Dermis microvascular lymphatic vessel endothelial cell (primary cell): ENCODE measurements at places on chromosomes 5 and 9. TPM values are rescaled to one million over a fixed set of nuclear protein-coding genes. Genes with fewer than 3 reads are reported as not detected.

Gene TGFBI
- 2.4 and 10.5 TPM in 2 replicates for total RNA-seq

DNA sequence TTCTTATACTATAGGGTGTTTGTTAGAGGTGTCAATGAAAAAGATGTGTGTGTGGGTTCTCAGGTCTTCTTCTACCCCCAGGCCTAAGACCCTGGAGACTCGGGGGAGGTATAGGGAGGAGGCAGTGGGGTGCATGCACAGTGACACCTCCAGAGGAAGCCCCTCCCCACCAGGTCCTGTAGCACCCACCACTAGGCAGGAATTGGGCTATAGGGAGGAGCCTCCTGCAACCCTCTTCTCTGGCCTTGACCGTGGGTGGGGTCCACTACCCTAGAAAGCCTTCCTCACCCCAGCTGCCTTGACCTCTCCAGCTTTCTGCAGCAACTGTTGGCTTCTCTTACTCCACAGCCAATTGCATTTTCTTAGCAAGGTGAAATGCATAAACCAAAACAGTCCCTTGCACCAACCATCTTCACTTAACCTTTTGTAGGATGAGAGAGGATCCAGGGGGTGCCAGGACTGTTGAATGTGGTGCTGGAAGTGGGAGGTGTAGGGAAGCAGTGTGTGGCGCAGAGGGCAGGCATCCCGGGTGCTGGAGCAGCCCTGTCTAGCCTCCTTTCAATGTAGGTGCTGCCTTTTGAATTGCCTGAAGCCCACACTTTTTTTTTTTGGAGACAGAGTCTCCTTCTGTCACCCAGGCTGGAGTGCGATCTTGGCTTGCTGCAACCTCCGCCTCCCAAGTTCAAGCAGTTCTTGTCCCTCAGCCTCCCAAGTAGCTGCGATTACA lies 128.5 kb downstream of the RGS3 start:
- DNase-seq: no peak

DNA sequence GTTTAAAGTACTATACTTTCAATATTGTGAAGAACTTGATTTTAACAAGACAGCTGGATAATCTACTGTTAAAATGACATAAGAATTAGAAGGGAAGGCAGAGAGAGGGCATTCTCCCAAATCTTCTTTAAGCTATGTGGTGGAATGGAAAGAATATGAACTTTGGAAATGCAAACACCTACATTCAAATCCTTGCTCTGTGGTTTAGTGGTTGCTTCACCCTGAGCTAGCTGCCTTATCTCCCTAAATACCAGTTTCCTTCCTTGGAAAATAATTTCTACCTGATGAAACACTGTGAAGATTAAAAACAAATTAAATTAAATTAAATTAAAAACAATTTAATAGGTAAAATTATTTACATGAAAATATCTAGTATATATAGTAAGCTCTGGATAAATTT lies 98.5 kb downstream of the GPR21 start:
- no peak for DNase-seq

DNA sequence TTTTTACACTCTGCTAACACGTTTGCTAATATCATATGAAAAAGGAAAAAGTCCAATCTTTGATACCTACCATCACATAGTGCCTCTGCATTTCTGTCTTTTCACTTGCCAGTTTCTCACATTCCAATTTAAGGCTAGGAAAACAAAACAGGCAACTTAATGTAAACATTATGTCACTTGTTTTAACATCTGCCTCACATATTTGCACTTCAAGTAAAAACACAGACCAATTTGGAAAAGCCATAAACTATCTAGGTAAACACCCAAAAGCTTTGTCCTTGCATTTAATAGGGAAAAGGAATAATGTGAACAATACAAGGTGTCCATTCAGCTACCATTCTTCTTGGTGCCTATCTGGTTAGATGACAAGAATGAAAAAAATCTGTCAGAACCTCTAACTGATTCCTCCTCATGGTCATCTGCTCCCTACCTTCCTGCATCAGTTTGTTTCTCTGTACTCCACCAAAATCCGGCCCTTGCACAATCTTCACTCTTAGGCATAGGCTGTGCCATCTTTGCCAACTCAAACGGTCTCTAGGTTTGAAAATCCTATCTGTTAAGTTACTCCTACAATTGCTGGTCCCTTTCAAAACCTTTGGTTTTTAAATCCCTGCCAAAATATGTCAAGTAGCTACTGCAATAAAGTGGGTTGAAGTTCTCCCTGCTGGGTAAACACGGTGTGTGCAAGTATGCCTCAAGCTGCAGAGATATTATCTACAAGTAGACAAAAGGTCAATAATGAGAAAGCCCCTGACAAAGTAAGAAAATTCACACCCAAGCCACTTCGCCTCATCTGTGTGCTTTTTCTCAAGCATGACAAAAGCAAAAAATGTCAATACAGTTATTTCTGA lies 3.4 kb downstream of the TLE1 start:
- DNase-seq: no peak

DNA sequence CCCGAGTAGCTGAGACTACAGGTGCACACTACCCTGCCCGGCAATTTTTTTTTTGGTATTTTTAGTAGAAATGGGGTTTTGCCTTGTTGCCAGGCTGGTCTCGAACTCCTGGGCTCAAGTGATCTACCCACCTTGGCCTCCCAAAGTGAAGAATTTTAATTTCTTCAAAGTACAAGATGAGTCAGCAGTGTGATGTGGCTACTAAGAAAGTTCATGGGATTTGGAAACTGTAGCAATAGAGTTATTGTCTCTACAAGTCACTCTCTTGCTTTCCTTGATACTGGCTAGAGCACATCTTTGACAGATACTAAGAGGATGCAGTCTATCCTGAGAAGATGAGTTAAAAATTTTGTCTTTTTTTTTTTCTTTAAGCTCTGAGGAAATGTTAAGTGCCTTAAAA lies 1.6 kb downstream of the CREB3 start:
- DNase-seq: no peak

DNA sequence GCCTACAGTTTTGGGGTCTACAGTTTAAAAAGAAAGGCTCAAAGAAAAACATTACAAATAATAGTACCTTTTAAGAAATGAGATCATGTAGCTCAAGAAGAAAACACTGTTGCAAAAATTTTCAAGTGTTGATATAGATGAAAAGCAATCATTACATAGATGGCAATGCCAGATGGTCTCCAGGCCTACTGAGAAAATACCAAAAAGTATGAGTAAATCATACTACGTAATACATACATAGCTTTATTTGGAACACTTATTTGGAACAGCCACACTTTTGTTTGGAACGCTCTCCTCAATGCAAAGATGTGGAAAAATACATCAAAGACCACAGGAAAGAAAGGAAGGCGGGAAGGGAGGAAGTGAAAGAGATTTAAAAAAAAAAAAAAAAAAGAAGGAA lies 44.1 kb downstream of the MARCHF11 start:
- no peak for DNase-seq

- no peak for DNase-seq
These were observed 1043.8 kb upstream of the EDIL3 start for GRCh38 chr5:85428426-85428934.
